ENCODE measurements at places on chromosomes 2 and 18. TPM values are rescaled to one million over a fixed set of nuclear protein-coding genes. Genes with fewer than 3 reads are reported as not detected.

MC4R gene
- not detected for total RNA-seq

UPP2 gene
- not detected for total RNA-seq

CRYGD gene
- not detected for total RNA-seq

CKAP2L gene
- 4.0 TPM for total RNA-seq

IL1F10 gene
- not detected for total RNA-seq

SMAD4 gene
- 143 TPM for total RNA-seq

MAIP1 gene
- total RNA-seq = 18.3 TPM

CHRNG gene
- total RNA-seq = not detected

ZNF385B gene
- 47.3 TPM for total RNA-seq

DNA sequence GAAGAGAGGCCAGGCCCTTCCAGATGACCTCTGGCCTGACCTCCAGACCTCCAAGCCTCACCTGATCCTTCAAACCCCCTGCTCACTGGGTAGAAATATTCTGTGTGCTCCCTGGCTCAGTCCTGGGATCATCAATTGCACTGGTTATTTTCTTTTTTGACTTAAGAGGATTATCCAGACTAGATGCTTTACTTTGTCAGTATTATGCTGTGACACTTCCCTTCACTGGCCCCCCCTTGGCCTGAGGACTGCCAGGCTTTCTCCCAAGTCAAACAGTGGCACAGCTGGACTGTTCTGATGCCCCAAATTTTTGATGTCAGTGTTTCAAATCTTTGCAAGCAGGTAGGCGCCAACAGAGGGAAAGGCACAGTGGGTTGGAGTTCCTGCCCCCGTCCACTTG is 156.3 kb upstream of the SKOR2 start:
- no peak for DNase-seq

DNA sequence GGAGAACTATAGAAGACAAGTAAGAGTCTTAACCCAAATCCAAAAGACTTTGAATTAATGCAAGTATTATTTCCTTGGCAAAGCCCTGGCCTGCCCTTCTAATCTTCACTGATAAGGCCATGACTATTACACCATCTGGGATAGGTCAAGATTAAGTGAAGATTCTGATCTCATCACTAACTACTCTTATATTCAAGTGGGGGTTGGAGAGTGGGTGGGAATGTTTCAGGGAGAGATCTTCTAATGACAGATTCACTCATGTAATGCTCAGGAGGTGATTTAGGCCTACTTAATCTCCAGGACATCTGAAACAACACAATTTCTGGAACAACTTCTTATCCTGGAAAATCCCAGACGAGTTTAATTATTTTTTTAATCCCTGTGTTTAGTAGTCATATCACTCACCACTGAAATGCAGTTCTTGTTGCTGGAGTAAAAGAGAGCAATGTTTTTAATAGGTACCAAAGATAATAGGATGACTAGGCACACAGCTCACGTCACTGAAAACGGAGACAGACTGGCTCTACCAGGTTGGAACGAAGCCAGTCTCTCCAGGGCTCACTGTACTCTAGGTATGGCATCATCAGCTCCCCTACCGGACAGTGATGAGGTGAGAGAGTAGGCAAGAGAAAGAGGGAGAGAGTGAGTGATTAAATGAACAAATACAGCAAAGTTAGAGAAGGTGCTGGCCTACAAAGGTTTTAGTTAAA is 133.1 kb downstream of the NCKAP5 start:
- DNase-seq = no peak

DNA sequence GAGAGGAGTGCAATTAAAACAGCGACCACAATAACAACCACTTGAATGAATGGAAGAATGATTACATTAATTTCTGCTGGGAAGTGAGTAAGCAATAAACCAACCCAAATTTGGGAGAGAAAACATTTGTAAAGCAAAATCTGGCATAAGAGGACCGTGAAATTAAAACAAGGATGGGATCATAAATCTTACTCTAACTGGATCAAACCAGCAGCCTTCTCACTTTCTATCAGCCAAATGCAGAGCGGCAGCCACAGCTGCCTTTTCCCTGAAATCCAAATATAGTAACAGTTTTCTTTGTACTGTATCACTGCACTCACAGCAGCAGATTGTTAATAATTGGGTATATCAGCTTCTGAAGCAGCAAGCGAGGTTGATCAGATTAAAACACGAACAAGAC is 245.2 kb upstream of the REG3G start:
- no peak for DNase-seq

DNA sequence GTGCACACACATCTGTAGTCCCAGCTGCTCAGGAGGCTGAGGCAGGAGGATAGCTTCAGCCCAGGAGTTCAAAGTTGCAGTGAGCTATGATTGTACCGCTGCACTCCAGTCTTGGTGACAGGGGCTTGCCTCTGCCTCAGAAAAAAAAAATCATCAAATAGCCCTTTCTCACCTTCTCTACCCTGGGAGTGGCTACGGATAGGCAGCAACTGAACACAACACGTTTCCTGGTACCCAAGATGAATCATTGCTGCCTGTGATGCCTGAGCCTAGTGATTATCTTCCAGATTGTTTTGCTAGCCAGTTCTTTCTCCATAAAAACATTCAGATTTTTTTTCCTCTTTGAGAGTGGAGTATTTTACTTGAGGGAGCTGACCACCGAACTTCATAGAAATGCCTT is 13.5 kb downstream of the INPP4A start:
- no peak for DNase-seq

- peak; percentile 43 for DNase-seq
These were observed 7.3 kb upstream of the PRLH start for GRCh38 chr2:237558961-237559641.

DNA sequence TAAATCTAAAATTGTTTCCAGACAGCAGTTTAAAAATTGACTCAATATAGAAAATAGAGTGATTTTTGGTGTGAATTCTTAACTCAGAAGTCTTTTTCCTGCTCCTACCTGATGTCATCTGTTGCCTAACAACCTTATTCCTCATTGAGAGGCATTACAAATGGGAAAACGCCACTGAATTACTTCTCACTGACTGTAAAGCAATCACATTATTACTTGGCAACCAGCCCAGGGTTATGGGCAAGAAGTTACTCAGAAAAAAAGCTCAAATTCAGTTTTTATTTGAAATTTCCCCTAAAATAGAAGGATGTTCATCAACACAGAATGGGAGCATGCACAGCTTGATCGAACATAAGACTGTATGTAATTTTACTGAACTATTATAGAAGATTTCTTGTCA is 201.8 kb upstream of the GULP1 start:
- DNase-seq = no peak

GRCh38 chr2:119550346-119550745 is 6.1 kb downstream of the CFAP221 start:
- DNase-seq = peak; percentile 25

GRCh38 chr2:101881131-101881530 is 110.6 kb upstream of the IL1R2 start:
- no peak for DNase-seq

DNA sequence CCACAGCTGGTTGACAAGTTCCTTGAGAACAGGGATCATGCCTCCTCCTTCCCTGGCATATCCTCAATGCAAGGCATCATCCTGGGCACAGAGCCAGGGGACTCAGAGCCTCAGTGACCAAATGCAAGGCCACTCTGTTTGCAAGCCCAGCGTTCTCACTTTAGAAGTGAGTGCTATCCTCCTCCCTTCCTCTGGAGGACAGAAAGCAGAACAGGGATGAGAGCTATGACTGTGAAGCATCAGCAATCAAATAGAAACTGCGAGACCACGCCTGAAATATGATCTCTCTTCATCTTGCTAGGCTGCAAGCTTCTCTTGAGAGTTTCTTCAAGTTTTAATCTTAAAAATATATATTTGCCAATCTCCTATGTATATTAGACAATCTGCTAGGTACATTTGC is 119.8 kb downstream of the LRATD1 start:
- DNase-seq = no peak

DNA sequence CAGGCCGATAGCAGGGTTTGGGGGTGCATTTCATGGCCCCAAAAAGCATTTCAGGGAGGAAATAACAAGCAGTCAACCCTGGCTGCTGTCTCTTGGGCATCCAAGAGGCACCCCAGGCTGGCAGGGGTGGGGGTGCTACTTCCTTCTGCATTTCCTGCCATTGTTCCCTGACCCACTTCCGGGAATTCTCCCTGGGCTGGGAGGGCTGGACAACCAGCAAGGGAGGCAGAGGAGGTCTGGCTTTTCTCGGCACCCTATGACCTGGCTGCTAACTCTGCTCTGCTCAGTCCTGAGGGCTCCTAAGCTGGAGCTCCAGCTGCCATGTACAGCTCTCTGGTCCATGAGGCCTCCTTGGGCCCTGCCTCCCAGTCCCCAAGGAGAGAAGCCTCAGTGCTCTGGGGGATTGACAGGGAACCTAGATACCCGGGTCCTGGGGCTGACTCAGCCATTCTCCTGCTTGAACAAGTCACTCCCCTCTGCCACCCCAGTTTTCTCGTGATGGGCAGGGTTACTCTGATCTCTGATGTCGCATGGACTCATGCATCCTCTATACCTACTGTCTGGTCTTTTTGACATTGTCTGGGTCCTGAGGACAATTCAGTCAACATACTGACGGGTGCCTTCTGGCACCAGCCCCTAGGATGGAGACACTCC is 47.2 kb downstream of the DYSF start:
- DNase-seq = peak; percentile 45

DNA sequence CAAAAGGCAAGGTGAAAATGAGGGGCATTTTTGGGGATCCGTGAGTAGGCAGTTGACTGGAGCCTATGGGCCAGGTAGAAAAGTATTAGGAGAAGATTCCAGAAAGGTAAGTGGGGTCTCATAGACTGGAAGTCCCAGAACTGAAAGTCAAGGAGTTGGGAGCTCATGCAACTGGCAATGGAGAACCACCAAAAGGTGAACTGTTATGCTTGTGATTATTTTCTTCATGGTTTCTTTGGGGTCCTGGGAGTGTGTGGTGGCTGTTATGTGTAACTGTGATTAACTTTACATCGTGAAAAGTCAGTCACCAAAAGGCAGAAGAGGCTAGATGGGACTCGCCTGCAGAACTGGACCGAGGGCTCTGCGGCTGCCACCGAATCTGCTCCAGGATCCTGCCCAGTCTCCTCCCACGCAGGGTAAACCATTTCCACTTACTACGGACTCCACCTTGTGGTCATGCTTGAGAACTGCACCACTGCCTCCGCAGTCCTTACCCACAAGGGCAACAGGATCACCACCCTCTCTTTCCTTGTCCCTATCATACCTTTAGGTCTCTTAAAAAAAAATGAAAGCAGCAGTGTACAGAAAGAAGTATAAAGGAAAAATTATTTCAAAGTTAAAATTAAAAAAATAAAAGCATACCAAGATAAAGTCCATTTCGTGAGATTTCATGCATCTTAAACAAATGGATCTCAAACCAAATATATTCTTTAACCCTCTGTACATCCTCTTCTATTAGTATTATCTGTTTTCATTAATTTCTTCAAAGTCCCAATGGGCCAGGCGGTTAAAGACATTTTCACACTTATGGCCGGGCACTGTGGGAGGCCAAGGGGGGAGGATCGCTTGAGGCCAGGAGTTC is 15.6 kb upstream of the CEP68 start:
- DNase-seq = peak; percentile 84

DNA sequence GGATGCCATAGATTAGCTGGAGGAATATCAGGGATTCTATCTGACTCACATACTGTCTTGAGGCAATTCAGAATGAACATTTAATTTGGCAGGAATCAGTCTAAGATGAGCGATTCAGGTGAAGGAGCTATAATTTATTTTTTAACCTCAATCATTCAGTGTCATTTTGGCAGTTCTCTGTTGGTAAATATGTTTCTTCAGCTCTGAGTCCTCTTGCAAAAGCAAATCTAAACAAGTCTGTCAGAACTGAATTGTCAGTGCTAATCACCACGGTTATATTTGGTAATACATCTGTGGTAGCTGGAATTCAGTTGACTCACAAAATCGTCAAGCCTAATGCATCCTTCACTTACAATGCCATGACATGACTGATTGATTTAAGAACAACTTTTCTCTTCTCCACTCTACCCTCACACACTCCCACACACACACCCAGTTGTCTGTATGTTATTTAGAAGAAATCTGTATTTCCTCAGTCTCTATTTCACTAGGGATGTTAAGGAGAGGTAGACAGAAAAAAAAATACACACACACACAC is 516.6 kb upstream of the NXPH2 start:
- no peak for DNase-seq

GRCh38 chr18:48085781-48086487 is 155.5 kb upstream of the SMAD2 start:
- DNase-seq = no peak

DNA sequence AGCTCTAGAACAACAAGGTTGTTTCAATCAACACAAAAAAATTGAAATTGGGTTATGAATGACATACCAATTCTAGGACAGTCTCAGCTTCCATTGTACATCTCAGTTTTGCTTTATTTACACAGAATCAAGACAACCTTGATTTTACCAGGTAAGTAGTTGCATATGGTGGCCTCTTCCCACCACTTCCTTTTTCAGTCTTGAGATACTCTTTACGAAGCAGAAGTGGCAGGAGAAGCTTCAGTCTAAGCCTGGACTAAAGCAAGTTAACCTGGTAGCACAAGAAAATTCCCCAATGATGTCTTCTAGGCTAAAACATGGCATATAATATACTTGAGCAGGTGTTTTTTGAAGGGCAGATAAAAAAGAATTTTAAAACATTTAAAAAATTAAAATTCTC is 10.7 kb upstream of the FAM136A start:
- DNase-seq = no peak

DNA sequence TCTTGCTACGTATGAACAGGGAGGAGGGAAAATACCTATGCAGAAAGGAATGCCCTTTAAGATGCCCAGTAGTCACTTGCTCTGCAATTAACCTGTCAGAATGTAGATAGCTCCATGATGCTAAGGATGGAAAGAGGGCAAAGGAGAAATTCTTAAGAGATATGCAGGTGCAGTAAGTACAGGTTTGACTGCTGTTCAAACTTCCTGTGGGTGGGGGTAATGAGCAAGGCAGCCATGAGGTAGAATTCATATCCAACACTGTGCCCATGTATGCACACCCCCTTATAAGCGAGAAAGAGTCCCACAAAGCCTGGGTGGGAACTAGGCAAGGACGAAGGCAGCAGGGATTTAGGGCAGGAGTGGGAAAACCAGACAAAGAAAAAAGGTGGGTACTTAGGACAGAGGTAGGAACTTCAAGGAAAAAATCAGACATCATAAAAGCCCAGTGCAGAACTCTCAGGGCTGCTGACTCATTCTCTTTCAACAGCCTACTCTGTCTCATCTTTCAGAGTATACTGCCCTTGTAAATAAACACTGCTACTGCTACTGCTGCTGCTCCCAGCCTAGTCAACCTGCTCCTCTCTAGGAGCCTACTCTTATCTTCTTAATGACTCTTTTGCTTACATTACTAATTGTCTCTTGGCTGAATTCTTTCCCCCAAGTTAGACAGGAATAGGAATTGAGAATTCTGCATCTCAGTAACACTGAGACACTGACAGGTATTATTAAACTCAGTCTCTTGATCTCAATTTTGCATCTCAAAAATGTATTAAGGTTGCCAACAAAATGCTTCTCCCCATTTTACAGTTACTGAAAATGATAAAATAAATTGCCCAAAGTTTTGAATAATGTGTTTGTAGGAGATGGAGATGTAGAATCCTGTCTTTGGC is 189.0 kb downstream of the PTH2R start:
- DNase-seq = no peak

GRCh38 chr2:222709191-222709891 is 37.9 kb downstream of the MOGAT1 start:
- DNase-seq = peak; percentile 86

GRCh38 chr2:66364495-66365333 is 70.2 kb upstream of the MEIS1 start:
- no peak for DNase-seq

- DNase-seq = peak; percentile 11
These were observed 1.8 kb downstream of the LANCL1 start for GRCh38 chr2:210474776-210475175.

GRCh38 chr2:5984273-5984655 is 292.1 kb downstream of the SOX11 start:
- no peak for DNase-seq

- DNase-seq = no peak
These were observed 242.2 kb upstream of the LRRTM1 start for GRCh38 chr2:80546766-80547165.
